Cardiac septum (tissue), 1 donor: ENCODE measurements at places on chromosomes 5 and 9. TPM values are rescaled to one million over a fixed set of nuclear protein-coding genes. Genes with fewer than 3 reads are reported as not detected.

DNA sequence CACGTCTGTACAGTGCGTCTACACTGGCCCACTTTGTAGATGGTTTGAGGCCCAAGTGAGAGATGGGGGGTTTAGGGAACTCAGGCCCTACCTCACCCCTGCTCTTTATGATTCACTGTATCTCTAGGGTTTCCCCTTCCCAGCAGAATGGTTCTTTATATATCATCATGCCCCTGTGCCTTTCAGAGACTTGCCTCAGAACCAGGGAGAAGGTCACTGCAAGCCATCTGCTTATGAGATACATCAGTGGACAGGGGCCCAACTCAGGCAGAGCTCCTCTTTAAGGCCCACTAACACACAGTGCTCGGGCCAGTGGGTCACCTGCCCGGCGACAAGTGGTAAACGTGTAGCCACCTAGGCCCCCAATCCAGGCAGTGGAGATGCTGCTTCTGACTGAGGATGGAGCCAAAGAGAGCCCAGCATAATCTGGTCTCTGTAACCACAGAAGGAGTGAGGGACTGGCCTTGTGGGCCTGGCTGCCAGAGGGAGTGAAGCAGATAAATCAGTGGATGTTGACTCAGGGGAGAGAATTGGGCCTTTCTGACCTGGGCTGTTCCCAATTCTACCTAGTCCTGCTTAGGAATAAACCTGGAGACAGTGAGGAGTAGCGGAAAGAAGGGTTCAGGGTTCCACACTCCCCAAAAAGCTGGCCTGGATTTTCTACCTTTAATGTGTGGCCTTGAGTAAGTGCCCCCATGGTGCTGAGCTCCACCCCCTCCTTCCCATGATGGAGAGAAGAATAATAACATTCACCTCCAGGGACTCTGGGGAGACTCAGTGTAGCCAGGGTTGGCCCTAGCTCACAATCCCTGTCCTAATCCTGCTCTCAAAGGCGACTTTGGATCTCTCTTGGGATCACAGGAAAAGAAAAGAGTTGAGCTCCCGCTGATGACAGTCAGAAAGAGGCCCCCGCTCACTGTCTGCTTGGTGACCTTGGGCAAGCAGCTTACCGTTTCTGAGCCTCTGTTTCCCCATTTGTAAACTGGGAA is 2.8 kb upstream of the DUSP1 start:
- DNase-seq: no peak

Gene CATSPER3
- total RNA-seq: 0.54 TPM

Gene SETD9
- 14.2 TPM for total RNA-seq

DNA sequence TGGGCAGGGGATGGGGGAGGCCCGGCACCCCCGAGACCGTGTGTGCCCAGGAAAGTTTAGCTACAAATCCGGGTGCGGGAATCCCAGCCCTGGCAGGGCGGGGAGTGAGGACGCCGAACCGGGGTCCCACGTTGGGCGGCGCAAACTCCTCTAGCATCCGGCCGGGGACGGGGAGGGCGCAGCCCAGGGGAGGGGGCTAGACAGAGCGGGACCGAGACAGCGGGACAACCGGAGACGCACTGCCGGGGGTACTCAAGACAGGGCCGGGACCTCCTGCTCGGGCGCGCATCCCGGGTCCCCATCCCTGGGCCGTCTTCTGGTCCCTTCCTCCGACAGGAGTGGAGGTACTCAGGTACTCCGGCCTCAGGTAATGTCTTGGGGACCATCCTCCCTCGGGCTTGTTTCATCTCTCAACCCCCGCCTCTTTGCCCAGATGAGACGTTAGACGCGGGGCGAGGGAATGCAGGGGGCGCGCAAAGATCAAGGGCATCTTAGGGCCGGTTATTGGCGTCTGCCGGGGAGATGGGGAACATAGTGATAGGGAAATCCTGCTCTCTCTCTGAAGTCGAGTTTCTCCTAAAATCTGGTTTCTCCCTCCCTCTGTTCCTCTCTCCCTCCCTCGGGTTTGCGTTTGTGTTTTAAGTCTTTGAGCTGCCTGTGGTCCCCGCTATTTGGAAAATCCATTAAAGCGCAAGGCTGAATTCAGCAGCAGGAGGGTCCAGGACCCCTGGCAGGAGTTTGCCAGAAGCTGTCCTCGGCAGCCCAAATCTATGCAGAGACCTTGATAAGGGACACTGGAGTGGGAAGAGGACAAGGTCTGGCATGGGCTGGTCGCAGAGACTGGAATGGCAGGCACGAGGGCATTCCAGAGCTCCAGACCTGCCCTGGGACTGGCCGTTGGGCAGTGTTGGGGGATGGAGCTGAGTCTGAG is 815 bp downstream of the PDZD2 start:
- DNase-seq: no peak

DNA sequence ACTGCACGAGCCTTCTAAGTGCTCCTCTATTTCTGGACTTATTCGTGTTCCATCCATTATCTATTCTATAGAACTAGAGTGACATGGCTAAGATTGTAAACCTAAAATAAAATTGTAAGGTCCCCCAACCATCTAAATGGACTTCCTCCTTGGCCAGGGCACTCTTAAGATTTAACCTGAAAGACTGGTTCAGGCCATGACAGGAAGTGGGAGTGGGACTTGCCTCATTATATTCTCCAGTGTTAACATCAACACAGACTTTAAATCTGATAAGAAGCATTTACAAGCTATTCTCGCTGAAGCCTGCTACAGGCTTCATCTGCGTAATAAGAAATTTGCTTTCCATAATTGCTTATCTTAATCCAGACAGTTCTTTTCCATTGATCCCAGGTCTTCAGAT is 117.0 kb downstream of the SSBP2 start:
- DNase-seq: no peak

DNA sequence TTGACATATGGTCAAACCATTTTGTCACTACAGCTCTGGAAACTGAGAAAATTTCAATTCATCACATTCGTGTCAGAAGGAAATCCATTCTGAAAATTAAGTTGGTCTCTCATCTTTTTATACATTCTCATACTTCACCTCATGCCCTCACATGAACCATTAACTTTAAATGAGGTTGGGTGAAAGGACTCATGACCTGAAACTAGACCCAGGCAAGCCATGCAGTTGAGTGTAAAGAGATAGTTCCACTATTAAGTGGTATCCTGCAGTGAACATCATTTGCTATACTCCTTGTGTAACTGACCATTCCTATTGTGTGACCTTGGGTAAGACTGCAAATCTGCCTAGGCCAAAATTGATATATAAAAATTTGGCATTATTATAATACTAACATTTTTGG is 299.6 kb upstream of the GRIN3A start:
- no peak for DNase-seq

Gene C9orf50
- 0.22 TPM for total RNA-seq

- DNase-seq: no peak
These were observed 1.6 kb upstream of the ZNF608 start for GRCh38 chr5:124747791-124748686.

DNA sequence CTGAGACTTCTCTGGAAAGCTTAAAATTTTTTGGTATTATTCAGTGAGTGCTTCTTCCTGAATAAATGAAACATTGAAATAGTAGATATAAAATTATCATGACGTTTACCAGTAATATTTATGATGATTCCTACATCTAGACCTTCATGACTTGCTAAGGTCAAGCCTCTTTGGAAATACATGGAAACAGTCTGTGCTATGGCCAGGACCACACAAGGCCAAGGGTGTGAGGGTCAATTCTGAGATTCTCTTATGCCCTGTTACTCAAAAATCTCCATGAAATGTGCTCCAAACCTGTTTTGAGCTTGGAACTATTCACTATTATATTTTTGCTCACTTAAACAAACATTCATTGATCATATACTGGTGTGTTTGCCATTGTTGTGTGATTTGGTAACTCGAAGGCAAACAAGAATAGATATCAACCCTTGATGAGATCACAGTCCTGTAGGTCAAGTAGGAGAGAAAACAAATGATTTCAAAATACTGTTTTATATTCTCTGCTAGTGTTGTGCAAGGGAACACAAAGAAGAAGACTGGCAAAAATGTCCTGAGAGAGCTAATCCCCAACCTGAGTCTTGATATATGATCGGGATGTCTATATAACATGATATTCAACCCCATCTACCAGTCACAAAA is 1254.9 kb upstream of the DMAC1 start:
- DNase-seq: no peak

DNA sequence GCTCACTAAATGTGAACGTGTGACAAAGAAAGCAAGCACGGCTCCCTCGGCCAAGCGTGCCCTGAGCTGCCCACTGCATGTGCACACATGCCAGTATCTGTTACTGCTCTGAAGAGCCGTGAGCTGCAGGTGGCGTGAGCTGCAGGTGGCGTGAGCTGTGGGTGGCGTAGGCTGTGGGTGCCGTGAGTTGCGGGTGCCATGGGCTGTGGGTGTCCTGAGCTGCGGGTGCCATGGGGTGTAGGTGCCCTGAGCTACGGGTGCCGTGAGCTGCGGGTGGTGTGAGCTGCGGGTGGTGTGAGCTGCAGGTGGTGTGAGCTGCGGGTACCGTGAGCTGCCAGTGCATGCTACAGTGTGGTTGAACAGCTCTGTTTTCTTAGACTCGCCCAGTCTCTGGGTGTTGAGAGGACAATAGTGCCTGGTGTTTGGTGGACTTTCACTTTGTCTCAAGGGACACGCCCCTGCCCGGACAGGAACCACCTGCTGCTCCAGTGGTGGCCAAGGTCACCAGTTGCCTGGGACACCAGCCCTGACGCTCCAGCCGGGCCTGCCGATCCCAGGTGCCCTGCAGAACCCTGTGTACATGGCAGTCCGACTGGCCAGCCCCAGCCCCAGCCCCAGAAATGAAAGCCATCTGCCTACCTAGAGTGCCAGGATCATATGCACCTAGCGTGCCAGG is 6.7 kb downstream of the CCDC187 start:
- no peak for DNase-seq

- no peak for DNase-seq
These were observed 88.2 kb downstream of the PRRT1B start for GRCh38 chr9:131633491-131634031.

GRCh38 chr9:94648185-94648584 is 8.9 kb upstream of the FBP1 start:
- DNase-seq: no peak

DNA sequence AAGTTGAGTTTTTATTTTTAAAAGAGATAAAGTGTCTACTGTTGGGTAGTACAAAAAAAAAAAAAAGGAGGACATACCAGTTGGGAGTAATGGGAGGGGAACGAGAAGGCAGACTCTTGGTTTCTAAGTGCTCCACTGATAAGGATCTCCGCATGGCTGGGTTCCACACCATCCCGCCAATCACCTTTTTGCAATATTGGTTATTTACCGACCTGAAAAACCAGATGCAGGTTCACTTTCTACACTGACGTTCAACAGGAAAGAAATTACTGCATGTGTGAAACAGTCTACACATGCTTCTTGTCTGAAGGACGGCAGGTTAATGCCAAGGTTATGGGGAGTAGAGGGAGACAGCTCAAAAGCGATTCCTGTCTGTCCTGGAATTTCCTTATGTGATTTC is 75.5 kb downstream of the PTPN3 start:
- no peak for DNase-seq

- DNase-seq: no peak
These were observed 824 bp downstream of the MXD3 start for GRCh38 chr5:177310757-177311391.

DNA sequence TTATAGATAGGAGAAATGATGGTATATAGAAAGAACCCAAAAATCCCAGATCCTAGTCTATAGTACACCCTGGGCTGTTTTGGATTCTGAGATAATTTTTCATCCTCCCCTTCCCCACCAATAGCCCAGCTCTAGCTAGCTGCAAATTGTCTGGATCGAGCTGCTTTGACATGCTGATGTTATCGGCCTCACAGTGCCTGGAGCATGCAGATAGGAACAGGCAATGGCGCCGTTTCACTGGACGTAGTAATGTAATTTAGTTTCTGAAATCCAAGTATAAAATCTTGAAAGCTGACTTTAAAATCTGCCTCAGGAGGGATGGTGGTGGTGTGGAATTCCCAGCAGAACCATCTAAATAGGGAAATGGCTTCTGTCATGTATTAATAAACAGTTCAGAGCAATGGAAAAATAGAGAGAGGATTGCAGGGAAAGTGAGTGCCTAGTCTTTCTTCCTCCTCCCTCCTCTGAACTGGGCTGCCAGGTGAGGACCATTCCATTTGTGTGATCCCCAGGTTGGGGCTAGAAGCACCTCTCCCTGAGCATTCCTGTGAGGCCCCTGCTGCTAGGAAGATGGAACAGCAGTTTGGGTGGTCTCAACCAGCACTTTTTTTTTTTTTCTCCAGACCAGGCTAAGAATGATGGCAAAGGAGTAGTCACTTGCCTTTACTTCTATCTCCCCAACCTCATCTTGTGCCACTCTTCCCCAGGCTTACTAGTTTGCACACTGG is 31.9 kb downstream of the FAM219A start:
- DNase-seq: no peak

Gene PLAC8L1
- total RNA-seq: not detected

Gene PKD2L2
- 0.62 TPM for total RNA-seq

DNA sequence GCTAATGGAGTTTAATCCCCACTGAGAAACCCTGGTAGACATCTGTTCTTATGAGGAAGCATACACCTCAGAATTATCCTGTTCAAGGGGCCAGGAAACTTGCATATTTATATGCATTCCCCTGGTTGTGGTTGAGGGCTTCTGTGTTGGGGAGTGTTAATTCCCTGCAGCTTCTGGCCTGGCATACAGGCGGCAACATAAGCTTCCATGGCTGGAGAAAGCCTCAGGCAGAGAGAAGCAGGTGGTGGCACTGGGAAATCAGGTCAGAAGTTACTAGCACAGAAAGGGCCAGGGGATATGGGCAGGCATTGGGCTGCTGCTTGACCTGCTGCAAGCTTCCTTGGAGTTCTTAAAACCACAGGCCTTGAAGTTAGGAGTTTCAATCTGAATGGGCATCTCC is 166.1 kb upstream of the SEMA6A start:
- no peak for DNase-seq

DNA sequence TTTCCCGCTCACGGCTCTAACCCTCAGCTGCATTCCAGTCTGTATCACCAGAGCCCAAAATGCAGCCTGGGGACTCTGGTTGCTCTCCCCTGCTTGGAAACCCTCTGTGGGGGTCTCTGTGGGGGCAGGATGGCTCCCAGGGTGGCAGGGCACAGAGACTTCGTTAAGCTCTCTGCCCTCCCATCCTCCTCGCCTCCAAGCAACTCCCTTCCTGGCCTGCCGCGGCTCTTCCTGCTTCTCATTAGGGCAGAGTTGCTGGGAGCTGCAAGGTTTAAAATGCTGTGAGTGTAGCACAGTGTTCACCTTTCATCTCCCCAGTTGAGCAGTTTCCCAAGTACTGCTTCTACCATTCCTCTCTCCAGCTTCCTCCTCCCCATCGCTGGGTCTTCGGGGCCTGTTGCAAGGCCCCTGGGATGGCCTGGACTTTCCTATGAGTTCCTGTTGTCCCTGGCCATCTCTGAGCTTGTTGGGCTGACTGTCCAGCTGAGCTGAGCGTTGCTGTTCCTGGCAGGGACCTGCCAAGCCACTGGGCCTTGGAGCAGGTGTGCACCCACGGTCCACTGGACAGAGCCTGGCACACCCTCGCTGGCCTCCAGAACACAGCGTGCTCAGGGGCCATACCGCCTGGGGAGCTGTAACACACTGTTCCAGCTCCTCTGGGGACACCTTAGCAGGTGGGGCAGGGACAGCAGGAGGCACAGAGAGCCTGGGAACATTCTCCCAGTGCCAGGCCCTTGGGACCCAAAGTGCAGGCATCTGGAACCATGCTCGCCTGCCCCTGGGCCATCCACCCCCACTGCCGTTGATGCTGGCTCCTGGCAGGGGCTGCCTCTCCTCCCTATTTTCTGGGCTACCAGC is 188.4 kb downstream of the C9orf50 start:
- DNase-seq: no peak
